ENCODE measurements at places on chromosomes 2 and 18.

DNA sequence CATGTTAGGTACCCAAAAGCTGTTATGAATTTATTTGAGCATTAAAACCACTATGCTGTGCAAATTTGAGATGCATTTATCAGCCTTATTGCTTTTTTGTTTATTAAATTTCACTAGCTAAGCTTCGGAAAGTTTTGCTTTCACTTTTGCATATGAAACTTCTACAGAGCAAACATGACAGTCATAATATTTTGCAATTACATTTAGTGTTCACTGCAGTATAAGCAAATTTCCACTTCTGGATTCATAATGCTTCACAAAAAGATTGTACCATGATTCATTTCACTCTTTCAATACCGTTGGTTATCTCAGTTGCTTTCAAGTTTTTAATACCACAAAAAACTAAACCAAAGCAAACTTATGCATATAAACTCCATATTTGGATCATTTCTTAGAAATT lies 228.7 kb upstream of the SLC8A1 start:
- no peak for DNase-seq

DNA sequence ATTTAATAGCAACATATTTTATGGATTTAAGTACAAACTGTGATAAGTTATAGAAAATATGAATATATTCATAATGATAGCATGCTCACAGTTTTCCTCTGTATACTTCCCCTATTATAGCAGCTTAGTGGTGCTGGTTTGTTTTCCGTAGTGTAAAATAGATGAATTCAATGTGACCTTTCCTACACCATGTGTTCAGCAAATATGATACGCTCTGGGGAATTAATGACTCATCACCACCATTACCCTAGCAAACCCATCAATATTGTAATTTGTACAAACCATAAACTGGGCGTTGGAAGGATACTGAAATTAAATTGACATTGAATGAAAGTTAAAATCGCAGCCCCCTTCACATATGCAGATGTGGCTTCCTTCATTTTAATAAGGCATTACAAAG lies 58.7 kb upstream of the CDH19 start:
- no peak for DNase-seq

DNA sequence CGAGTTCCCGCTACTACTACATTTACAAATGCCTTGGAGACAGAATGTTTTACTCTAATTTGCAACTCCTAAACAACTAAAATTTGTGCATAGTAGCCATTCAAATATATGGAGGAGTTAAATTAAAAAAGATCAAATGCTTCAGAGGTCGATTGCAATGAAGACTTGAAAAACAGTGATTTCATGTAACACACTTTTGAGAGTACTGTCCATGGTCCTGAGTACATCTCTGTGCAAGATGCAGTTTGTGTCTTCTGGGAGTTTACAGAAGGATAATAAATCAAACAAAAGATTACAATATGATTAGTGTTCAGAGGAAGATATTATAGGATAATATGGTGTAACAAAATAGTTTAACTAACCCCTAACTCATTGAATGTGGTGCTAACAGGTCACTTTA lies 894.7 kb downstream of the TMEM182 start:
- no peak for DNase-seq

DNA sequence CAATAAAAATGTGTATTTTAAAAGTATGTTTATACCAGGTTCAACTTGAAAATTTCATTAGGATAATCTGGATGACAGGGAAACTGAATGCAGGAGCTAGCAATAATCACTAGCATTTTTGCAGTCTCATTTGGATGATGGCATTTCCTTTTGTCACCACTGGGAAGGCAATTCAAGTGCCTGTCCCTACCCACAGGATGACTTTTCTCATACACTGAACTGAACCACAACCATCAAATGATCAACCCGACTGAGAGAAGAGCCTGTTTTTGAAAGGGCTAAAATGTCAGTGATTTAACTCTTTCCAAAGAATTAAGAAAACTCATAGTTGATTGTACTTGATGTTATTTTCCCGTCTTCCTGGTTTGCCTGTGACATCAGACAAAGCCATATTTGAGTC lies 115.0 kb downstream of the FAM124B start:
- no peak for DNase-seq

DNA sequence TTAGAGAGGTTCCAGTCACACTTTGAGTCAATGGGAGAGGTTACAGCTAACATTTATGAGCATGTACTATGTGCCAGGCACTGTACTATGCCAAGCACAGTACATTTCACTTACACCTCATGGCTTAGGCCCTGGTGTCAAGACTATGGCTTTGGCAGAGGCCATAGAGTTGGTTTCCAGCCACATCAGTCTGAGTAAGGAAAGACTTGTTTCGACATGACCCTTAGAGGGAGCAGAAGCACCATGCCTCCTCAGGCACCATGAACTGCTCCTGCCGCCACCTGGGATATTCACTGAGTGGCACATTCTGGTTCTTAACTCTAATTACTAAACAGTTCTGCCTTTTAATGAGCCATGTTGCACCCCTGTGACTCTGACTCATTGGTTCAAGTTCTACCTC lies 12.7 kb downstream of the DGUOK start:
- DNase-seq = peak; percentile 48

- no peak for DNase-seq
Measured at GRCh38 chr2:154242687-154243086, 371.0 kb downstream of the GALNT13 start.

GRCh38 chr2:181275643-181276070 lies 181.5 kb upstream of the ITGA4 start:
- no peak for DNase-seq

- DNase-seq = no peak
Measured at GRCh38 chr2:2599441-2599840, 268.4 kb upstream of the MYT1L start.

GRCh38 chr2:135050132-135050531 lies 2.0 kb upstream of the RAB3GAP1 start:
- DNase-seq = no peak

DNA sequence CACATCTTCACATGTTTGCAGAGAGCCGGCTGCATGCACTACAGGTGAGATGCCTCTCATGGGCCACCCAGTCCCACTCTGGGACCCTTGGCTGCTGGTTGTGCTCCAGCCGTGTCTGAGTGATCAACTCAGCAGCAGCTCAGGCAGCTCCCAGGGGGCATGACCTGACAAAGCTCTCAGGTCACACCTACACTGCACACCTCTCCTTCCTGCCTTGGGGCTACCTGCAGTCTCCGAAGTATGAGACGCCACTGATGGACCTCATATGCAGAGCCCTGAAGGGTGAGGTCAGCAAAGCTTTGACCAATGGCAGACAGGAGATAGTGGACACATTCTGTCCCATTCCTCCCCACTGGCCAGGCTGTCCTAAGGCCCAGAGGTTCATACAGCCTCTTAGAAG lies 51.4 kb downstream of the LBH start:
- no peak for DNase-seq

GRCh38 chr2:173860082-173860481 lies 105.1 kb downstream of the SP3 start:
- no peak for DNase-seq

- DNase-seq = peak; percentile 55
Measured at GRCh38 chr2:53129851-53130250, 637.8 kb upstream of the CHAC2 start.

DNA sequence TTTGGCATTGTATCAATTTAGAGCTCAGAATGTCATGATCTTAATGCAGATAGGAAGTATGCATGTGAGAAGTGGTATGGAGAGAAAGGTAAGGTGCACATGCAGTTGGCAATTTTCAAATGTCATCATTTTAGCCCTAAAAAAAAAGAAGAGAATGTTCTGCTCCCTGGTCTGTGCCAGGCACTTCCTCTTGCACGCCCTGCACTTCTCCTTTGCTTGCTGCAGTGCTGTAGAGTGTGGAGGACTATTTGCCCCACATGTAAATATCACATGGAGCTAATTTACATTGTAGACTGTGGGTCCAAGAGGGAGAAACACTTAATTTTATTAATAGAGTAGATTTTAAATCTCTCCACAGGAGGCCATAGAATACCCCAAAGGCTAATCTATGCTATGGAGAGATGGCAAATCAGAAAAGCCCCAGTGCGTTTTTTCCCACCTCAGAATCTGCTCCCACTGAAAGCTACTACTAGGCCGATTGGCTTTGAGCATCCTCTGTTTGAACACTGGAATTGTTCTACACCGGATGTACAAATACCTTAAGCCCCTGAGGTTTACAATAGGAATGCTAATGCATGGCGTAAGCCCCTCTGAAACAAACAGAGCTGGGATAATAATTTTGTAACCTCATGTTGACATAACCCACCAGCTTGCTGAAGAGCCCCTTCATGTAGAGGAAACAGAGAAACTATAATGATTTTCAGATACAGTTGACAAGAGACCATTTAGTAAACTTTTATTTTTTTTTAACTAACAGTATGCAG lies 137.2 kb upstream of the KLHL14 start:
- DNase-seq = no peak

DNA sequence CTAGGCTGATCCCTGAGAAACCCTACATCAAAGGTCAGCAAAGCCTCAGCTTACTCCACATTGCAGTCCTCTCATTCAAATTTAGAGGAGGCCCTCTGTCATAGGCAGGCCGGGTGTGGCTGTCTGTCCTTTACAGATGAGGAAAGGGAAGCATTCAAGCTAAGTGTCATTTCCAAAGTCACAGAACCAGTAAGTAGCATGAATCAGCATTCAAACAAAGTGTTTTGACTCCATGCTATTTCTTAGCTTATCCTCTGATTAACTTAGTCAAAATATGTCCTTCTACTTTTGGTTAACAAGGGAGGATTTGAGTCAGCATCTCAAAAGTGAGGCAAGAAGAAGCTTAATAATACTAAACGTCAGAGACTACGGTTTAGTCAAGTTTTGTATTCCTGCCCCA lies 409.0 kb upstream of the POU3F3 start:
- DNase-seq = no peak

DNA sequence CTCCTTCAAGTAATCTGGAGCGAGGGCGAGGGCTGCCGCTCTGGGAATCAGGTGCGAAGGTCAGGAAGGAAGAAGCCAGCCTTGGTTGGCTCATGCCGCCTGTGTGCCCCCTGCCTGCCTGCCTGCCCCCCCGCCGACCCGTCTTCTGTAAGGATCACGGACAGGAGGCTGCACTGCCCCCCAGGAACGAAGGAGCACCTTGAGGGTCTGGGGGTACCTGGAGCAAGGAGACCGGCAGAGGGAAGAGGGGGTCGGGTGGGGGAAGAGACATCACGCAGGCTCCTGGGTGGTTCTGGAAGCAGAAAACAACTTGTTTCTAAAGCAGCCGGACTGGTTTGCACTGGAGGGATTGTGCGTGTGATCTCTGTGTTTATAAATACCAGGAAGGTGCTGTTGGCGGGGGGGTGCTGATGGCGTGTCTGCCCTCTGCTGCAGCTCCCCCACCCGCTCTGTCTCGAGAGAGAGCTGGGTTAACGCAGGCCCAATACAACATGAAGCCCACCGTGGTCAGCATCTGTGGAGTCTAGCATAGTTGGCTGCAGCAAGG lies 1.7 kb downstream of the FOSL2 start:
- DNase-seq = peak; percentile 42

- DNase-seq = no peak
Measured at GRCh38 chr2:10829299-10829698, 16.7 kb upstream of the PDIA6 start.

DNA sequence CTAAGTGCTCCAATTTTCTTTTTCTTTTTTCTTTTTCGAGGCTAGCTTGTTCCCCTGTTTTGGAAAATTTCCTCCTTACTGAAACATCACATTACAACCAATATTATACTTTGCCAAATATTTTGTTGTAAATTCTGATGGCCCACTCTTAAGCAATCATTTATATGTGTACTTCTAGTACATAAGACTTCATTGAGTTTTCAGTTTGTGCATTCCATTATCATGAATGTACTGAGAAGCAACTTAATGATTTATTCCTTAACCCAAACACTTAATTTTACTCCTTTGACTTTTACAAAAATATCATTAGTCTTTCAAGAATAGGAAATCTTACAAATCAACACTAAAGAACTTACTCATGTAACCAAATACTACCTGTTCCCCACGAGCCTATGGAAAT lies 242.4 kb downstream of the ARHGAP15 start:
- DNase-seq = no peak

GRCh38 chr2:2793514-2793913 lies 462.4 kb upstream of the MYT1L start:
- no peak for DNase-seq

DNA sequence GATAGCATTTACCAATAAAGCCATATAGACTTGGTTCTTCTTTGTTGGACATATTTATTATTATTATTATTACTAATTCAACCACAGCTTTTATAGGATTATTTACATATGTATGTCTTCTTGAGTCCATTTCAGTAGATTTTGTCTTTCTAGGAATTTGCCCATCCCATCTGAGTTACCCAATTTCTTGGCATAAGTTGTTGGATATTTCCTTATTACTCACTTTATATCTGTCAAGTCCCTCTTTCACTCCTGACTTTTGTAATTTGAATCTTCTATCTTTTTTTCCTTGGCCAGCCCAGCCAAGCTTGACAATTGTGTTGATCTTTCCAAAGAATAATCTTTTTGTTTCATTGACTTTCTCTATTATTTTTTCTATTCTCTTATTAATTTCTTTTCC lies 543.7 kb downstream of the SUCLG1 start:
- no peak for DNase-seq

DNA sequence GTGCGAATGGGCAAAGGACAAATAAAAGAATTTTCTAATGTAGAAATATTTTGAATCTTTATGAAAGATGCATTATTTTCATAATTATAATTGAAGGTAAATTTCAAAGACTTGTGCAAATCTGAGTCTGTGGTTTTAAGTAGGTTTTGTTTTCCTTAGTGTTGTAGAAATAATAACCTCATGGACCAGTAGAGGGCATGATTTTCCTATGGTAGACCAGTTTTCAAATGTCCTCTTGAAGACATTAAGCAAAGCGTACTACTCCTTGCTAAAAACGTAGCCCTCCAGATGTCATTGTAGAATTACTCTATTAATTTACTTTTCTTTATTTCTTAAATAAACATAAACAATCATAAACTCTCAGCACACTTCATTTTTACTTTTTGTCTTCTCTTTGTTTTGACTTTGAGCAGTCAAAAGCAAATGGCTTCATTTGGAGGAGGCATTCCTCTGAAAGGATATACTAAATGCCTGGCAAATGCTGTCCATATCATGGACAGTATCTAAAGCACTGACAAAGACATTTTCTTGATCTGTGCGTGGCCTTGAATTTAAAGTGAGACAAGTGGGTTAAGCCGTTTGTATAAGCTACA lies 85.8 kb upstream of the FAM237A start:
- DNase-seq = peak; percentile 51

Data from foreskin fibroblast (primary cell).